Activated T-helper 1 cell treated with anti-CD3 and anti-CD28 coated beads, Interleukin-12 subunit alpha, Interleukin-12 subunit beta, Interleukin-2, Interleukin-4 antibody, amounts not matched to agents 30 ng/mL and 10 ng/mL and 1 ng/mL, durations not matched to agents 14 hours and 24 hours and 36 hours (primary cell): ENCODE measurements at places on chromosomes 2 and 18. TPM values are rescaled to one million over a fixed set of nuclear protein-coding genes. Genes with fewer than 3 reads are reported as not detected.
A peak's percentile ranks its signal among the peaks of the same experiment; 100 is the strongest.

- H3K36me3 ChIP-seq = no peaks in the 10 kb centered on the region
- no peak for DNase-seq
- no peak overlapping the region for H3K27ac ChIP-seq
- no peak overlapping the region for H3K4me3 ChIP-seq
- no peaks in the 10 kb centered on the region for H3K27me3 ChIP-seq
- no peaks in the 10 kb centered on the region for H3K4me1 ChIP-seq
These were observed 138.6 kb upstream of the ZC3H15 start for GRCh38 chr2:186347472-186347871.

The GATA6 gene
- total RNA-seq = not detected in 2 replicates

DNA sequence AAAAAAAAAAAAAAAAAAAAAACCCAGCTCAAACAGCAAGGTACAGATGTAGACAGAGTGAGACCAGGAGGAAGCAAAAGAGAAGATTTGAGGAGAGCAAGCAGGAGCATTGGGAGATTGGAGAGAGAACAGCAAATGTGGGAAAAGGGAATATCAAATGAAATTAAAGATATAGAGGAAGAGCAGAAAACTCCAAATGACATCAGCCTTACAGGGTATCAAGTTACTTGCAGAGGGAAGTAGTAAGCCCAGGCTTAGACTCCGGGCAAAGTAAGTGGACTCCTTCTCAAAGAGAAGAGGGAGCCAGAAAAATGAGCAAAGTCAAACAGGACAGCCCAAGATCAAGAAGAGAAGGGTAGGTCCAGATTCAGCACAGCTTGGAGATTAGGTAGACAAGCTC lies 93.3 kb upstream of the PPP1CB start:
- no peak overlapping the region for H3K4me3 ChIP-seq
- H3K27me3 ChIP-seq = peaks cover 7% of the 10 kb centered on the region
- no peak for DNase-seq
- peaks cover 6% of the 10 kb centered on the region for H3K36me3 ChIP-seq
- no peak overlapping the region for H3K27ac ChIP-seq

DNA sequence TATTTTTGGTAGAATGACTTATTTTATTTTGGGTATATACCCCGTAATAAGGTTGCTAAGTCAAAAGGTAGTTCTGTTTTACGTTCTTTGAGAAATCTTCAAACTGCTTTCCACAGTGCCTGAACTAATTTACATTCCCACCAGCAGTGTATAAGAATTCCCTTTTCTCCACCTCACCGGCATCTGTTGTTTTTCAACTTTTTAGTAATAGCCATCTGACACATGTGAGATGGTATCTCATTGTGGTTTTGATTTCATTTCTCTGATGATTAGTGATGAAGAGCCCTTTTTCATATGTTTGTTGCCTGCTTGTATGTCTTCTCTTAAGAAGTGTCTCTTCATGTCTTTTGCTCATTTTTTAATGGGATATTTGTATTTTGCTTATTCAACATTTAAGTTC lies 215.2 kb upstream of the TFPI start:
- H3K27ac ChIP-seq = no peak overlapping the region
- DNase-seq = no peak
- no peaks in the 10 kb centered on the region for H3K27me3 ChIP-seq
- H3K36me3 ChIP-seq = no peaks in the 10 kb centered on the region
- H3K4me3 ChIP-seq = no peak overlapping the region
- no peaks in the 10 kb centered on the region for H3K4me1 ChIP-seq

- H3K4me1 ChIP-seq = peaks cover 13% of the 10 kb centered on the region
- no peak overlapping the region for H3K27ac ChIP-seq
- H3K36me3 ChIP-seq = no peaks in the 10 kb centered on the region
- DNase-seq = no peak
These were observed 88.2 kb downstream of the LONRF2 start for GRCh38 chr2:100234141-100234540.

DNA sequence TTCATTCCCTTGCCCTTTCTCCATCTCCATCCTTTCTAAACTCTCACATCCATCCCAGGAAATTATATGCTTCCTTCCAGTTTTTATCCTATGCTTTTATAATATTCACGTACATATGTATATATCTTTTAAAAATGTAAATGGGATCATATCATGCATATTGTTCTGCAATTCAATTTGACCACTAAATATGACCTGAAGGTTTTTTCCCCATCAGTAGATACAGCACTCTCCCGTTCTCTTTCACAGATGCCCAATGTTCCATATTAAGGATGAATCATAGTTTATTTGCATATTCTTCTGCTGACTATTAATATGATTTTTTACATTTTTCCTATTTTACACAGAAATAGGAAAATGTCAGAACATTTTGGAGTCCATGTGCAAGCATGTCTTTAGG lies 213.3 kb upstream of the PARD3B start:
- no peak overlapping the region for H3K27ac ChIP-seq
- no peaks in the 10 kb centered on the region for H3K36me3 ChIP-seq
- peaks cover 10% of the 10 kb centered on the region for H3K27me3 ChIP-seq
- no peaks in the 10 kb centered on the region for H3K4me1 ChIP-seq

- H3K4me1 ChIP-seq = no peaks in the 10 kb centered on the region
- no peak overlapping the region for H3K4me3 ChIP-seq
- no peak overlapping the region for H3K27ac ChIP-seq
- H3K36me3 ChIP-seq = no peaks in the 10 kb centered on the region
These were observed 111.4 kb downstream of the THNSL2 start for GRCh38 chr2:88281302-88282217.

DNA sequence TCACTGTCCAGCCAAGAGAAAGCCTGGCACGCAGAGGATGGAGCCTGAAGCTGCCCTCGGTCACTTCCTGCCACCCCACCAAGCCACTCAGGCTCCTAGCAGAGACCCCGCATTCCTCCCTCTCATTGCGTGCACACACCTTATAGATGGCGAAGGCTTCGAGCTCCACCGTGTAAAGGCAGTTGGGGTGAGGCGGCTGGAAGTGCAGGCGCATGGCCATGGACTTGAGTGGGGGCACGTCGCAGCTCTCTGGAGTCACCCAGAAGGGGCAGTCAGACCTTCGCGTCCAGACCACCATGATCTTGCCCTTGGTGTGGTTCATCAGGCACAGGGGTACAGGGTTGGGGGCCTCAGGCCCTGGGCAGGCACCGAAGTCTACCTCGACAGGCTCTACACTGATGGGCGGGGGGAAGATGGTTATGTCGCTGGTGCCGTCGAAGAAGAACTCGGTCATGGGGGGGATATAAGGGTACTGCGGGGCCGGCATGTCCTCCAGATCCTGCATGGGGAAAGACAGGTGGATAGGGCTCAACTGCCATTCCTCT lies 13.7 kb downstream of the CFAP65 start:
- no peaks in the 10 kb centered on the region for H3K36me3 ChIP-seq
- H3K4me1 ChIP-seq = no peaks in the 10 kb centered on the region
- no peak for DNase-seq
- peaks cover 2% of the 10 kb centered on the region for H3K27me3 ChIP-seq
- no peak overlapping the region for H3K4me3 ChIP-seq
- no peak overlapping the region for H3K27ac ChIP-seq

GRCh38 chr18:23229472-23229871 lies 94.2 kb downstream of the CABLES1 start:
- H3K27ac ChIP-seq = peak overlapping the region; percentile 38
- H3K27me3 ChIP-seq = peaks cover 6% of the 10 kb centered on the region
- H3K4me1 ChIP-seq = peaks cover 62% of the 10 kb centered on the region
- DNase-seq = no peak
- H3K36me3 ChIP-seq = peaks cover 4% of the 10 kb centered on the region

DNA sequence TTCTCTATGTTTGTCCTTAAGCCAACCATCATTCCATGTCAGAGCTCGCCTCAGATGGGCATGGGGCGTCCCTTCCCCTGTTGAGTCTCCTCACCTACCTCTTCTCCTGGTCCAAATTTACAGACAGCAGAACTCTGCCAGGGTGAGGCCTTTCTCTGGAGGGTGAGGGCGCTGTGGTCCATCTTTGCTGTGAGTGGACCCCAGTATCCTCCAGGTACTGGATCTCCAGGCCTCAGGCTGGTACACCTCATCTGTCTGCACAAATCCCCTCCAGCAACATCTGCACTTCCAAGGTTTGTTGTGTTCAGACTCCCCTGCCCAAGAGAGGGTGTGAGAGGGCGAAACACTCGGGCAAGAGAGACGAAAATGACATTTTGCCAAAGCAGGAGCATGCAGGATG lies 63.9 kb upstream of the EDAR start:
- no peaks in the 10 kb centered on the region for H3K4me1 ChIP-seq
- H3K4me3 ChIP-seq = no peak overlapping the region
- H3K27me3 ChIP-seq = peaks cover 5% of the 10 kb centered on the region
- no peaks in the 10 kb centered on the region for H3K36me3 ChIP-seq

The CHRND gene
- not detected in 2 replicates for total RNA-seq
